Hematopoietic multipotent progenitor cell treated with erythropoietin and hydrocortisone succinate and interleukin-3 and kit ligand, for 8 days (in vitro differentiated cells): ENCODE measurements at places on chromosomes 16 and 17.
A peak's percentile ranks its signal among the peaks of the same experiment; 100 is the strongest.

DNA sequence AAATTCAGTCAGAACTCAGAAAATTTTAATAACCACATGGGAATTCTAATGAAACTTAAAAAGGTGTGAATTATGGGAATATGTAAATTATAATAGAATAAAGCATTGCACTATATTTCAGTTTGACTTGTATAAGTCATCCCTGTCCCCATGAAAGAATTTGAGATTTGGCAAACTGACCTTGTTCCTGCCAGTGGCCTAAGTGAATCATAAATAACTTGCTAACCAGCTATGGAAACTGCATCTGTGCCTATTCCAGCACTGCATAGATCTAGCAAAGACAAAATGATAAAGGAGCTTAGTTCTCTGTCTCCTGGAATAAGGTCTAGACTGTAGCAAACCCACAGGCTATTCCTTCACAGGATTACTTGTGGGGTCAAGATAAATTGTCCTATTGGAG, 106.8 kb upstream of the NOG start:
- no peak for DNase-seq

GRCh38 chr16:69112285-69113129, 7.1 kb downstream of the HAS3 start:
- DNase-seq, result peak; percentile 55

- DNase-seq, result no peak
Observed at GRCh38 chr16:59249011-59249410, 514.9 kb upstream of the GOT2 start.

GRCh38 chr17:45705123-45706009, 78.8 kb upstream of the CRHR1 start:
- no peak for DNase-seq

DNA sequence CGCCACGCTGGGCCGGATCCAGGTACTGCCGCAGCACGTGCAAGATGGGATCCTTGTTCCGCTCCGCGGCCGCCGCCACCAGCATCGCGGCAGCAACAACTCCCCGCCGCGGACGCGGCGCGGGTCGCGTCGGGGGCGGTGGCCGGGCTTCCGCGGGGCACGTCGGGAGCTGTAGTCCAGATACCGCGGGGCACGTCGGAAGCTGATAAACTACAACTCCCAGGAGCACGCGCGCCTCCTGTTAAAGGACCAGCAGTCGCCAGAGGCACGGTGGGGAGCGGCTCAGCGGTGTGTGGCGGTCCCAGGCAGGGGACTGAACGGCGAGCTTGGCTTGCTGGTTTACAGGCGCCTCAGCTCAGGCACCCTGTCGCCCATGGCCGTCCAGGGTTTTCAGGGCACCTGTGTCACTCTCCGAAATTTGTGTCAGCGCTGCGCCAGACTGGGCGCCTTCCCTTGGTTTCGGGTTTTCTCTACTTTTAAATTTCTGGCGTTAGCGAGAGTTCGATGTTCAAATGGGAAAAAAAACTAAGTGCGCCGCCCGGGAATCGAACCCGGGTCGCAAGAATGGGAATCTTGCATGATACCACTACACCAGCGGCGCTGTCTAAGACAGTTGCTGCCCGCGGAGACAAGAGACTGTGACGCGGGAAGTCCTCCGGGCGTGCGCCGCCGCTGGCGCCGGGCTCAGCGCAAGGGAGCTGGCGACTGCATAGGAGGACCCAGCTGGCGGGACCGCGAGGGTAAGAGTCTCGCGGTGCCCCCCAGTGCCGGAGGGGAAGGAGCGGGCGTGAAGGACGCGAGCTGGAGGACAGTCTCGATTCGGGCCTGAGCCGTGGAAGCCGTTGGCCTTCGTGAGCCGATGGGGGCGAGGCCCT, at the start of gene METTL26:
Gene METTL26, minus strand, starts transcription at position 100 of the 875 bp plus-strand sequence. Its CDS starts 15 bp downstream, at position 85.
- peak; percentile 95 for DNase-seq

DNA sequence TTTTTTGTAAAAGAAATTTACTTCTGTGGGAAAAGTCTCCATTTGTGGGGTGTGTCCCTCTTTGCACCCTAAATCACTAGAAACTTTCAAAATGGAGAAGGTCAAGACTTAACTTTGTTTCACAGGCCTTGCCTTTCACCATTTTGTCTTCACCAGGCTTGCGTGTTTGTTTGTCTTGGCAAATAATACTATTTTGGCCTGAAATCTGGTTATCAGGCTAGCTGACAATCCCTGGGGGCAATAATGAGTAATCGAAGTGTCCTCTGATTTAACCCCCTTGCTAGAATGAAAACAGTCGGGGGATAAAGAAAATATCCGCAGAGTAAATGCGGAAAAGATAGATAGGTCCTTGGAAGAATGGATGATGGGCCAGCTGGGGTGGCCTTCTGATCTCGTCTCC, 34.5 kb downstream of the SLC39A11 start:
- no peak for DNase-seq

GRCh38 chr17:54785643-54786268, 114.9 kb upstream of the TOM1L1 start:
- DNase-seq, result no peak

DNA sequence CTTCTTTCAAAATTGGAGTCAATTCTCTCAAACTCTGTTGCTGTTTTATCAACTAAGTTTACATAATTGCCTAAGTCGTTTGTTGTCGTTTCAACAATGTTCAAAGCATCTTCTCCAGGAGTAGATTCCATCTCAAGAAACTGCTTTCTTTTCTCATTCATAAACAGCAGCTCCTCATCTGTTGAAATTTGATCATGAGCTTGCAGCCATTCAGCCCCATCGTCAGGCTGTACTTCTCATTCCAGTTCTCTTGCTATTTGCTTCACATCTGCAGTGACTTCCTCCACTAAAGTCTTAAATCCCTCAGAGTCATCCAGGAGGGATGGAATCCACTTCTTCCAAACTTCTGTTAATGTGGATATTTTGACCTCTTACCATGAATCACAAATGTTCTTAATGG, 230.6 kb downstream of the IRF8 start:
- no peak for DNase-seq

- DNase-seq, result no peak
Observed at GRCh38 chr17:15271741-15272140, 6.6 kb upstream of the PMP22 start.

- no peak for DNase-seq
Observed at GRCh38 chr17:74749279-74750038, 1.0 kb downstream of the NHERF1 start.

DNA sequence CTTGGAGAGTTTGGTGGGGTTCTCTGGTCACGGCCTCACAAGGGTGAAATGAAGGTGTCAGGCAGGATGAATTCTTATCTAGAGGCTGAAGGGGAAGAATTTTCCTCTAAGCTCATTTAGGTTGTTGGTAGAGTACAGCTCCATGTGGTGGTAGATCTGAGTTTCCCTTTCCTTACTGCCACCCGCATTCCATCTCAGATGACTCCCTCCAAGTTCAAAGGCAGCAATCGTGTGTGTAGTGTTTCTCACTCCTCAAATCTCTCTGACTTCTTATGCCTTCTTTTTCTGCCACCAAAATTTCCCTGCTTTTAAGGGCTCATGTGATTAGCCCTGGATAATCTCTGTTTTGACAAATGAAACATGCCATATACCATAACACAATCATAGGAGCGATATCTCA, 135.5 kb upstream of the MYOCD start:
- DNase-seq, result no peak

- DNase-seq, result no peak
Observed at GRCh38 chr16:81861915-81862314, 82.8 kb downstream of the PLCG2 start.

DNA sequence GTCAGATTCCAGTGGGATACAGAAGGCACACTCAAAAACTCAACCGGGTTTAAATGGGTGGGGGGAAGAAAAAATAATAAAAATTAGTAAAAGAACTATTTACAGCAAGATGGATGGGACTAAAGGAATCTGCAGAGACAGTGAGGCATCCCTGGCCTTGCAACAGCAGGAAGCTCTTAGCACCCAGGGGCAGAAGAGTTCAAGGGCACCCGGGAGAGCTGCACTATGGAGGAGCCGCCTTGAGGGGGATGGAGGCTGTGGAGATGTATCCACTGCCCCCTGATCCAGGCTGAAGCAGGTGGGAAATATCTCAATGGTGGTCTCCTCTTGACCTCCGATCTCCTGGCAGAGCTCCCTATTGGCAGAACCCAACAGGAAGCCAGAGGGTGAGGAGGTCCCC, 69.4 kb upstream of the NFAT5 start:
- no peak for DNase-seq

DNA sequence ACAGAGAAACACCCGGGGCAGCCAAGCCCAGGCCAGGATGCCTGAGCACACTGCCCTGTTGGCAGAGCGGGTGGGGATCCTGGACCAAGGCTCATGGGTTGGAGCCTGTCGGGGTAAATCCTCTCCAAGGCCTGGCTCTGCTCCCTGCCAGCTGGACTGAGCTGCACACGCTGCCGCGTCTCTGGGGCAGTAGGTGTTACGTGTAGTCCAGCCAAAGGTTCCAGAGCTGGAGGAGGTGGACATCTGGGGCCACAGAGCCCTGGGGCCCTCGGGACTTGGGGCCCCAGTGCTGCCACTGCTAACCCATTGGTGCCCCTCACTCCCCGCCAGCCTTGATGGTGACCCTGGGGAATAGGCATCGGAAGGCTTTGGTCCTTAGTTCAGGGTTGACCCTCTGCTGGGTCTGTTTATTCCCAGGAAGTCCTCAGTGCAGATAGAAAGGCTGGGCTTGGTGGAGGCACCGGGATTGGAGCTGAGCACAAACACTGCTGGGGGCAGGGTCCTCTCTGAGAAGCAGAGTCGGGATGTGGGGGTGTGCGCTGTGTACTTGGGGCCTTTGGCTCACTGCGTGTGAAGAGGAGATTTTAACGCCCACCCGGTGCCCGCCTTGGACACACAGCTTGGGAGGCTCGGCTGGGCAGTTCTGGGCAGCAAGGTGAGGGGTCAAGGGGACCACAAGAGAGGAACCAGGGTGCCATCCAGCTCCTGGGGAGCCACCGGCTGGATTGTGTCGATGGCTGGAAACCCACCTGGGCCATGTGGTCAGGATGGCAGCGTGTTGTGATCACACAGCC, 16.3 kb upstream of the CBX4 start:
- no peak for DNase-seq

DNA sequence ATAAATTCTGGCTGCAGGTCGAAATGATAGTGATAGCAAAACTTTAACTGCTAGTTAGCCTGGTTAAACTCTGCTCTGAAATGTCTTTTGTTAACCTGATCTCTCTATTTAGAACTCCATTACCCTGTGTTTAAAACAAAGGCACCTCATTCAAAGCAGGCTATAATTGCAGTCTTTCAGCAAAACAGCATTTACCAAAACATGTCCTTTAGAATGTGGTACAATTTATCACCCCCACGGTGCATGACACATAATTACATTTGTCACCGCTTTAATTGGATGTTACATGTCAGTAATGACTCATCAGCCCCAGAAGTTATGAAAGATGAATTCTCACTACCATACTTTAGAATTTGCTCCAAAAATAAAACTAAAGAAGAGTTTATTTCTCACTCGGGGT, 295.4 kb downstream of the TOX3 start:
- DNase-seq, result no peak

DNA sequence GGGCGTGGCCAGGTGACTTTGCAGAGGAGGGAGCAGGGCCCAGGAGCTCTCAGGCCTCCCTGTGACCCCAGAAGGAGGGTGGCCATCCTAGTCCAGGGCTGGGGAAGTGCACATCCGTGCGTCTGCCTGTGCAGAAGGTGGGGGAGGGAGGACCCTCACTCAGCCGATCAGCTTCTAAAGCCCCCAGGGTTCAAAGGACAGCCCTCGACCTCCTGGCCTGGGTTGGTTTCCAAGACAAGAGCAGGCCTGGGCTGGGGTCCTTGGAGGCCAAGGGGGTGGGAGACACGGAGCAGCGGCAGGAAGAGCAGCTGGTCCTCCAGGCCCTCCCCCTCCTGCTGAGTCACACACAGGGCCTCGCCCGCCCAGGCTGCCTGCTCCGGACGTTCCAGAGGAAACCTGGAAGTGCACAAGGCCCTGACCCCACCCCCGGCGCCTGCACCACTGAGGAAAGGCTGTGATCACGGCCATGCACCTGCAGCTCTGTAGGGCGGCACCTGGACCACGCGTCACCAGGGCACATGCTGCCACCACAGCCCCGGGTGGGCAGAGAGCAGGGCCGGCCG, 67.1 kb upstream of the ZNF469 start:
- no peak for DNase-seq

- no peak for DNase-seq
Observed at GRCh38 chr16:7791028-7791590, 458.5 kb downstream of the RBFOX1 start.

DNA sequence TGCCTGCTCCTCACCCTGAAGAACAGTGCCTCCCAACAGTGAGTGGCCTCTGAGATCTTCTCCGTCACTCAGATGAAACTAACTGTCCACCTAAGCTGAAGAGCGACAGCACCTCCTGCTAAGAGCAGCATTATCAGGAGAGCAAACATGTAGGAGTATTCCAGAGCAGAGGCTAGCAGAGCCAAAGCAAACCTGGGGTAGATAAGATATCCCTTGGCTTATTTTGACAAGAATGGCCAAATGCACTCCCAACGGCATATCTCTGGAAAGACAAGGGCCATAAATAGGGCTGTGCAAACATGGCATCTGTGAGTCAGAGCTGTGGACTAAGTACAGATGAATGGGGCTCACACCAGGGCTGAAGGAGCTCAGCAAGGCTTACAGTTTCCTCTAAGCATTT, 96.3 kb downstream of the NDEL1 start:
- peak; percentile 22 for DNase-seq

DNA sequence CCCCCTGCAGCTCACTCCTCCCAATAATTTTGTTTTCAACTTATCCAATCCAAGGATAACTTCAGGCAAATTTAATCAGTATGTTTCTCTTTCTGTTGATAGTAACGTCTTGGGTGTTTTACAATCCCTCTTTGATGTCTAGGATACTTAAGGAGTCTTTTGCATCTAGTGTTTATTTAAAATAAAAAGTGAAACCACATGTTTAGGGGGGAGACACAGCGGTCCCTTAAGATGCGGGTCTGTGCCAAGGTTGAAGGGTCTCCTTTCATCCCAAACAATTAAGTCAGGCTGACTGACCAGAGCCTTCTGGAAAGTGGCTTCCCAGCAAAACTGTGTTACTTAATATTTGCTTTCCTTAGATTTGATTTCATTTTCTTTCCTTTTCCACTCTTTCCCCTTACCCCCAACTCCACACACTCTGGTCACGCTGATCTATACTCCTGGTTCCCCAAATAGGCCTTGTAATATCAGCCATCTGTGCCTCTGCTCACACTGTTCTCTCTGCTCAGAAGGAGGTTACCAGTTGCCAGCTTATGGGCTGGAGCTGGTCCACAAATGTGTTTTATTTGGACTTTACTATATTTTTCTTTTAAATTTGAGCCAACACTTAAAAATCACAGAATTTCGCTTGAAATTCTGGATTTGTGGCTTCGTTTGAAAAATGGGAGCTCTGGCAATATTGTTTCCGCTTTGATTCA, 11.2 kb downstream of the ANKS4B start:
- DNase-seq, result no peak

- DNase-seq, result no peak
Observed at GRCh38 chr17:27477050-27477888, 21.0 kb downstream of the KSR1 start.
